Eye (tissue), 1 donor: ENCODE measurements at places on chromosomes 11 and 22.
A peak's percentile ranks its signal among the peaks of the same experiment; 100 is the strongest.

GRCh38 chr11:96391698-96392307 is 2.0 kb downstream of the JRKL start:
- no peak for DNase-seq

GRCh38 chr11:45751430-45751829 is 53.5 kb upstream of the SLC35C1 start:
- DNase-seq = peak; percentile 84

DNA sequence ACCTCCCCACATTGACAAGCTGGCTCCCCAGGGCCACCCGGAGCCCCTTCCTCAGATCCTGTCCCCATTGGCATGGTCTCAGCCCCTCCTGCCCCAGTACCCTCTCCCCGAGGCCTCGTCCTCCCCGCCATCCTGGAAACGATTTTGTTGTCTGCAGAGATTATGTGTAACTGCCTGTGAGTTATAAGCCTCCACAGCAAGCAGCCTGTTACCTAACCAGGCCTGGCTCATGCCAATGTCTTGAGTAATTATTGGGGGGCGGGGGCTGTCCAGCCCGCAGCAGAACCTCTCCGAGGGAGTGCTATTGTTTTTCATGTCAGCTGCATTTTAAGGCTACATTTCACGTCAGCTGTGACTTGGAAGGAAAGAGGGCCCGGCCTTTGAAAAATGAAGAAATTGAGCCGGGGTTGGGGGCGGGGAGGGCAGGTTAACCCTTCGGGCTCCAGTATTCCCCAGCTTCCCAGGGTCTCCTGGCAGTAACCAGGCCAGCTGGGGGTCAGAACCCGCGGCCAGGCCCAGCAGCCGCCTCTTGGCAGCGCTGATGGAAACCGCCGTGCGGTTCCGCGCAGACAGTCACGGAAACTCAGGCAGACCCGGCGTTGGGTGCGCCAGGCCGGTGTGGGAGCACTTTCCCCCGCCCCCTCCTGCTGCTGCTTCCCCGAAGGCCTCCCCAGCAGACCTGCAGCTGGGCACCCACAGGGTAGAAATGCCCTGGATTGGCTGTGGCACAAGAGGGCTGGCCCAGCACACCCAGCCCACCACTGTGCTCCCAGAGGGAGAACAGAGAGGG is 59.5 kb downstream of the CDKN1C start:
- DNase-seq = peak; percentile 93

DNA sequence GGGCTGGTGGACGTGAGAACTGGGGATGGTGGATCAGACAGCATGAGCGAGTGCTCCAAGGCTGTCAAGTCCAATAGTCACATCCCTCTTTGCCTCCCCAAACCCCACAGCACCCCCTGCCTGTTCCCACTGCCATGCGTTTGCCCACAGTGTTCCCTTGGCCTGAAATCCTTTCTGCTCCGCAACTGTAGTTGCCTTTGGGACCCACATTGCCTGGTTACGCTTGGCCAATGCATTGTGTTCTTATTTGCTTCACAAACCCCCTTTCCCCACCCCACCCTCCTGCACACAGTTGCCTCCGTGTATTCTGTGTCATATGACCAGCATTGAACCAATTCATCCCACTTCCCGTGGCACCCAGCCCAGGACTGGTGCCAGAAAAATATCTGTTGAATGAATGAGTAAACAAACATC is 2.1 kb upstream of the KIAA0930 start:
- no peak for DNase-seq

DNA sequence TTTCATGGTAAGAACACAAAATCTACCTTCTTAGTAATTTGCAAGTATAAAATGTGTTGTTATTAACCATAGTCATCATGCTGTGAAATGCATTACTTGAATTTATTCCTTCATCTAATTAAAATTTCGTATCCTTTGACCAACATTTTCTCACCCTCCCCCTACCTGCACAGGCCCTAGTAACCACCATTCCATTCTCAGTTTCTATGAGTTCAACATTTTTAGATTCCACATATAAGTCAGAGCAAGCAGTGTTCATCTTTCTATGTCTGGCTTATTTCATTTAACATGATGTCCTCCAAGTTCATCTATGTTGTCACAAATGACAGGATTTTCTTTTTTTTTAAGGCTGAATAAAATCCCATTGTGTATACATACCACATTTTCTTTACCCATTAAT is 43.5 kb upstream of the CCDC179 start:
- DNase-seq = no peak

- DNase-seq = no peak
These were observed 27.4 kb downstream of the RCN1 start for GRCh38 chr11:32118025-32118974.

GRCh38 chr11:69080257-69080995 is 31.7 kb downstream of the TPCN2 start:
- no peak for DNase-seq

DNA sequence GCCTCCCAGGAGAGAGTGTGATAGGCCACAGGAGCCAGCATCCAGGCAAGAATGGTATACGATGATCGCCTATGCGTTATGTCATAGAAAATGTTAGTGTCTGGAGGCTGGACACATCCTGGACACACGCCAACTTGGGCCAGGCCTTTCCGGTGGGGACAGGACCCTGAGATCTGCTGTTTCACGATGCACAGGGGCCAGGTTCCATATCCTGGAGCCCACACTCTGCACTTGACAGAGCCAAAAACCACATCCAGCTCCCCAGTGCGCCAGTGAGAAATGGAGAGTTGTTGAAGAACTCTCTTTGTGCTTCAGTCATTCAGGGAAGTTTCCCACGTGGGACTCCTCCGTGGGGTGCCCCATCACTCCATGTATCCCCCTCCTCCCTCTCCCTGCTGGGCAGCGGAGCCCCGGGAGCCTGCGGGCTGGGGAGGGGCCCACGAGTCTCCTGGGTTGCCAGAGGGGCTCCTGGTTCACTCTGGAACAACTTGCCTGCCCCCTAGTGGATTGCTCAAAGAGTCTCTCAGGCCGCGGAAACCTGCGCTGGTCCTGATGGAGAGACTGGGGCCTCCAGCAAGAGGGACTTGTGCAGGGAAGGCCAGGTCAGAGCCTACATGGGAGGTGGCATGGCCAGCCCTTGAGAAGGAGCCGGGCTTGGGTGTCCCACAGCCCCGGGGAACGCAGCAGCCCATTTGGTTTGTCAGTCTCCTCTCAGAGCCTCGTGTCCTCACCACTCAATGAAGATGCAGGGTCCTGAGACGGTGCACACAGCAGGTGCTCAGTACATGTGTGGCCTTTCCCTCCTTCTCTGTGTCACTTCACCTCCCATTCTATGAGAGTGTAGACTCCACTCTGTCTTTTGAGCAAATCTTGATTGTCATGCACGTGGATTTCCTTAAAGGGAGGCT is 10.2 kb upstream of the LRRC32 start:
- DNase-seq = peak; percentile 91

- no peak for DNase-seq
These were observed 19.4 kb downstream of the SYTL2 start for GRCh38 chr11:85791409-85791990.

DNA sequence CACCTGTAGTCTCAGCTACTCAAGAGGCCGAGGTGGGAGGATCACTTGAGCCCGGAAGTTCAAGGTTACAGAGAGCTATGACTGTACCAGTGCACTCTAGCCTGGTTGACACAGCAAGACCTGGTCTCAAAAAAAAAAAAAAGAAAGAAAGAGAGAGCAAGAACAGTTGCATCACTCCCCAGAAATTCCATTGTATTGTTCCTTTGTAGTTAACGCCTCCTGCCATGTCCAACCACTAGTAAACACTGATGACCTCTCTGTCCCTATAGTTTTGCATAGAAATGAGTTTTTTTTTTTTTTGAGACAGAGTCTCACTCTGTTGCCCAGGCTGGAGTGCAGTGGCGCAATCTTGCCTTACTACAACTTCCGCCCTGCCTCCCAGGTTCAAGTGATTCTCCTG is 10.8 kb downstream of the PATL1 start:
- no peak for DNase-seq

- DNase-seq = peak; percentile 43
These were observed 2.8 kb upstream of the BSX start for GRCh38 chr11:122984186-122985011.

GRCh38 chr11:45083544-45084087 is 62.8 kb upstream of the PRDM11 start:
- no peak for DNase-seq
